ENCODE measurements at places on chromosomes 12 and 14. TPM values are rescaled to one million over a fixed set of nuclear protein-coding genes. Genes with fewer than 3 reads are reported as not detected.
A peak's percentile ranks its signal among the peaks of the same experiment; 100 is the strongest.

Gene CD4
- total RNA-seq = 9.1 TPM

Gene FGF23
- total RNA-seq = not detected

Gene CLEC4A
- total RNA-seq = 0.32 TPM

Gene CCDC198
- total RNA-seq = 17.1 TPM

Gene FSCB
- total RNA-seq = not detected

Gene HEATR5A
- 8.0 TPM for total RNA-seq

Gene ABHD4
- 7.6 TPM for total RNA-seq

Gene AGAP2
- 0.79 TPM for total RNA-seq

Gene SLC35F4
- not detected for total RNA-seq

Gene KRT6C
- total RNA-seq = not detected

DNA sequence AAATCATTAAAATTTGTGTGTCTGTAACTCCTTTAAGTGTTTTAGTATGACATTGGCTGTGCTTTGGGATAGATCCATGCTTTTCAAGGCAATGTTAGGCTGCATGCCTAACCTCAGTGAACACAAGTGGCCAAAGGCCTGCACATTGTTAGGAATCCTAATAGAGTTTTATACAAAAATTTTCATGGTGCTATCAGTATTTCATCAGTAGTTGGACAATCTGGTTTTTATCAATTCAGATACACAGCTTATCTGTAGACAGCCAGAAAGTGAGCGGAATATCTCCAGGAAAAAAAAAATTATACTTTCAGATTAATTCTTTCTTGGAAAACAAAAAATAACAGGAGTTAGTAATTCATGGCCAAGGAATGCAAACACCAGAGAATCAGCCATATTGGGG, 324.0 kb upstream of the PDE3A start:
- H3K27ac ChIP-seq = no peak overlapping the region
- no peaks in the 10 kb centered on the region for H3K4me1 ChIP-seq
- DNase-seq = no peak
- peaks cover 1% of the 10 kb centered on the region for H3K27me3 ChIP-seq
- H3K36me3 ChIP-seq = no peaks in the 10 kb centered on the region
- no peak overlapping the region for H3K4me3 ChIP-seq

GRCh38 chr12:29030006-29030405, 119.1 kb upstream of the FAR2 start:
- no peaks in the 10 kb centered on the region for H3K36me3 ChIP-seq
- no peak for DNase-seq
- peaks cover 3% of the 10 kb centered on the region for H3K27me3 ChIP-seq

DNA sequence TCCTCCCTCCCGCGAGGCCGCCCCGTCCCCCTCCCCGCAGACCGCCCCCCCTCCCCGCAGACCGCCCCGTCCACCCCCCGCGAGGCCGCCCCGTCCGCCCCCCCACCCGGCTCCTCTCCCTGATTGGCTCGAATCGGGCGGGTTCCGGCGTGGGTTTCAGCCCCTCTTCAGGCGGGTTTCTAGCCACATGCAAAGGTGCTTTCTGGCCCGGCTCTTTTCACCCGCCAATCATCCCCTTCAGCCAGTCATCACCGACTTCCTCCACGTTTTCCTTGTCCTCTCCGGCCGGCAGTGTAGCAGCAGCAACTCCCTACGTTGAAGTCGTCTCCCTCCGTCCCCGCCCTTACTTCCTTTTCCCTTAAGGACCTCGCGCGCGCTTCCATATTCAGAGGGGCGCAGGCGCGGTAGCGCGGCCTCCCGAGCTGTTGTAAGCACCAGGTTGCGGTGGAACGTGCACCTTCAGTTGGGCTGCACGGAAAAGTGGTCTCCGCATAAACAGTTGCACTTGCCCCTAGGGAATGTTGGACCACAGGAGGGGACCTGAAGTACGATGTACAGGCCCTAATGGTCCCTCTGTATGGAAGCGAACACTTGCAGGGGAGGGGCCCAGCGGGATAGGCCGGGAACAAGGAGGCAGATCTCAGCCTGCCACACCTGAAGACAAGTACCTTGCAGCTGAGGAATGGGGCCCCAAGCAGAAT, 44.6 kb upstream of the ESR2 start:
- peak overlapping the region; percentile 63 for H3K4me3 ChIP-seq
- H3K27me3 ChIP-seq = no peaks in the 10 kb centered on the region
- DNase-seq = peak; percentile 91
- H3K4me1 ChIP-seq = peaks cover 4% of the 10 kb centered on the region
- H3K27ac ChIP-seq = peak overlapping the region; percentile 94

- H3K4me1 ChIP-seq = peaks cover 17% of the 10 kb centered on the region
- DNase-seq = no peak
- H3K27me3 ChIP-seq = no peaks in the 10 kb centered on the region
These were observed 11.2 kb downstream of the BCAT1 start for GRCh38 chr12:24937553-24938244.

- H3K27me3 ChIP-seq = no peaks in the 10 kb centered on the region
- H3K4me1 ChIP-seq = no peaks in the 10 kb centered on the region
- no peak for DNase-seq
- H3K27ac ChIP-seq = no peak overlapping the region
These were observed 31.2 kb downstream of the CCDC59 start for GRCh38 chr12:82326905-82327503.

- no peaks in the 10 kb centered on the region for H3K4me1 ChIP-seq
- H3K36me3 ChIP-seq = no peaks in the 10 kb centered on the region
- H3K27me3 ChIP-seq = peaks cover 9% of the 10 kb centered on the region
- H3K4me3 ChIP-seq = no peak overlapping the region
These were observed 135.4 kb upstream of the RPH3A start for GRCh38 chr12:112656141-112656540.

GRCh38 chr12:67137256-67137655, 131.9 kb upstream of the CAND1 start:
- H3K4me3 ChIP-seq = no peak overlapping the region
- H3K36me3 ChIP-seq = no peaks in the 10 kb centered on the region
- H3K27me3 ChIP-seq = no peaks in the 10 kb centered on the region
- no peaks in the 10 kb centered on the region for H3K4me1 ChIP-seq
- H3K27ac ChIP-seq = no peak overlapping the region
- no peak for DNase-seq

DNA sequence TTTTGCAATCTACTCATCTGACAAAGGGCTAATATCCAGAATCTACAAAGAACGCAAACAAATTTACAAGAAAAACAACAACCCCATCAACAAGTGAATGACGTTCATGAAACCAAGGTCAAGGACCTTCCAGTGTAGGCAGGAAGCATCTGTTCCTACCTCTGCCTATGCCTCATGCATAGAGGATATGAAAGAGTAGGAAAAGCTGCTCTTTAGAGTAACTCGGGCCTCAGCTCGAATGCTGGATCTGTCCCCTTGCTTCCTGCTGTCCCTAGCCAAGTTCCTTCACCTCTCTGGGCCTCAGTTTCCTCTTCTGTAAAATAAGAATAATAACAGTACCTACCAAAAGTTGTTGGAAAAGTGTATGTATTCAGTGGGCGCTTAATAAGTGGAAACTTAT, 65.0 kb downstream of the FOXN4 start:
- no peak overlapping the region for H3K27ac ChIP-seq
- H3K27me3 ChIP-seq = no peaks in the 10 kb centered on the region
- no peaks in the 10 kb centered on the region for H3K4me1 ChIP-seq
- no peak for DNase-seq
- peaks cover 42% of the 10 kb centered on the region for H3K36me3 ChIP-seq
- no peak overlapping the region for H3K4me3 ChIP-seq

- no peak overlapping the region for H3K27ac ChIP-seq
- no peaks in the 10 kb centered on the region for H3K4me1 ChIP-seq
- H3K27me3 ChIP-seq = no peaks in the 10 kb centered on the region
These were observed 12.3 kb downstream of the CLEC2B start for GRCh38 chr12:9856894-9857293.

DNA sequence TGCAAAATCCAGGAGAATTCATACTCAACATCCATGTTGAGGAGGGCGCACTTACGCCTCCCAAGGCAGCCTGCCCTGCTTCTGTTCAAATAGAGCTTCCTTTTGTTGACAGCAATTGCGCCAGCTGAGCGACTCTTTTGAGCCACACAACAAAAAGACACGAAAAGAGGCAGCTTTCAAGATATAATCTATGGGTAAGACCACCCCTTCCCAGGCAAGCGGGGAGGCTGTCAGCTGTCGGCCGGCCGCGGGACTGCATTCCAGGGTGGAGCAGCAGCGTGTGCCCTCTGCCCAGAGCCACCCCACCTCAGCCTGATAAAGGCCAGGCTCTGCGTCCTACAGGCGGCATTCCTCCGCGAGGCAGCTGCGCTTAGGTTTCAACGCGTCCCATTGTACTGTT, 15.8 kb upstream of the STAB2 start:
- no peak for DNase-seq
- H3K4me1 ChIP-seq = no peaks in the 10 kb centered on the region
- H3K27ac ChIP-seq = no peak overlapping the region
- H3K4me3 ChIP-seq = peak overlapping the region; percentile 17
- no peaks in the 10 kb centered on the region for H3K36me3 ChIP-seq

DNA sequence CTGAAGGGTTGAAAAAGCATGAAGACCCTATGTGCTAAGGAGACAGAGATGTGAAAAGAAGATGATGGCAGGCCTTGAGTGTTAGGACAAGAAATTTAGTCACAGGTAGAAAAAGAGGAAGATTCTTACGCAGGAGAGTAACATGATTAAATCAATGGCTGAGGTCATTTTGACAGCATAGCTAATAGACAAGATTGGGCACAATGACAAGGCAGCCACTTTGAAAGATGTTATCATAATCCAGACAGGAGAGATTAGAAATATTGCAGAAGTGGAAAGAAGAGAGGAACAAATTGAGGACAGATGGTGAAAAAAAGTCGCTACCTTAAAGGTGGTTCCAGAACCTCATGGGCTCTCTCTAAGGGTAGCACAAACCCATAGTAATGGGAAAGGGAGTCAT, 228.8 kb upstream of the DDHD1 start:
- no peaks in the 10 kb centered on the region for H3K36me3 ChIP-seq
- no peak overlapping the region for H3K27ac ChIP-seq
- DNase-seq = no peak
- H3K27me3 ChIP-seq = no peaks in the 10 kb centered on the region

DNA sequence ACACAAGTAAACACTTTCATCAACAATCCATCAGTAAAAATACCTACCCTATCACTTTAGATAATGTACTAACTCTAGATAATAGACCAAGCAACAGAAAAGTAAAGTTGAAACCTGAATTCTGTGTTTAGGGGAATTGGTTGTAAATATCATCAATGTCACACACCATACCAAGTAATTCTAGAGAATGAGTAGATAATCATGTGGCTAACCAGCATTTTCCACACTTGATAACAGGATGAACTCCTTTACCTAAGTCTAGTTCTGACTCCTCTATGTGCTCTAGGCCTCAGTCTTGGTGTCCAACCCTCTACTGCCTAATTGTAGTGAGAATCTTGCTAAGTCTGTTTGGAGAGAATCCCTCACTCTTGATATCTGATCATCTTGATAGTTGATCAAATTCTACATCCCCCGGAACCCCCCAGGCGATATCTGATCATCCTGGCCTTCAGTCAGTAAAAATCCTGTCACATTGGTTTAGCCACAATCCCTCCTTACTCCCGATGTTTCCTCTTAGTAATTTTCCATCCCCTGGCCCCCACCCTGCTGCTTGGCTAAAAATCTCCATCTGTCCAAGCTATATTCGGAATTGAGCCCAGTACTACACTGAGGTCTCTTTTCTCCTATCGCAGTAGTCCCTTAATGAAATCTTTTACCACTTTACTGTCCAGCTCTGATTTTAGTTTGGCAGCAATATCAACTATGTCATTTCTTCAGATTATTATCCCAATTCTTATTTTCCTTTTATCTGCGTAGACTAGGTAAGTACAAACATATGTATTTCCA, 3.4 kb upstream of the SLCO1A2 start:
- no peak overlapping the region for H3K27ac ChIP-seq
- H3K4me1 ChIP-seq = no peaks in the 10 kb centered on the region
- no peak overlapping the region for H3K4me3 ChIP-seq
- H3K27me3 ChIP-seq = no peaks in the 10 kb centered on the region

- no peaks in the 10 kb centered on the region for H3K4me1 ChIP-seq
- no peak for DNase-seq
- H3K36me3 ChIP-seq = no peaks in the 10 kb centered on the region
- no peak overlapping the region for H3K27ac ChIP-seq
- H3K27me3 ChIP-seq = no peaks in the 10 kb centered on the region
These were observed 96.0 kb downstream of the SRGAP1 start for GRCh38 chr12:63940310-63941005.

GRCh38 chr14:90621201-90621600, 195.0 kb downstream of the TTC7B start:
- no peaks in the 10 kb centered on the region for H3K4me1 ChIP-seq
- H3K36me3 ChIP-seq = no peaks in the 10 kb centered on the region
- no peaks in the 10 kb centered on the region for H3K27me3 ChIP-seq
- H3K4me3 ChIP-seq = no peak overlapping the region
- H3K27ac ChIP-seq = no peak overlapping the region

GRCh38 chr14:35406506-35407305, 2.2 kb upstream of the NFKBIA start:
- H3K4me3 ChIP-seq = no peak overlapping the region
- H3K4me1 ChIP-seq = peaks cover 11% of the 10 kb centered on the region
- DNase-seq = no peak
- H3K27me3 ChIP-seq = no peaks in the 10 kb centered on the region

GRCh38 chr14:27056586-27056985, 458.8 kb upstream of the NOVA1 start:
- no peaks in the 10 kb centered on the region for H3K27me3 ChIP-seq
- H3K27ac ChIP-seq = no peak overlapping the region
- no peaks in the 10 kb centered on the region for H3K36me3 ChIP-seq
- no peak overlapping the region for H3K4me3 ChIP-seq
- DNase-seq = no peak

GRCh38 chr12:122402264-122402663, 20.2 kb downstream of the CLIP1 start:
- no peaks in the 10 kb centered on the region for H3K36me3 ChIP-seq
- no peak overlapping the region for H3K27ac ChIP-seq
- no peak overlapping the region for H3K4me3 ChIP-seq

- no peaks in the 10 kb centered on the region for H3K36me3 ChIP-seq
- no peak for DNase-seq
- H3K4me1 ChIP-seq = no peaks in the 10 kb centered on the region
These were observed 200.4 kb upstream of the FAR2 start for GRCh38 chr12:28948685-28949084.

DNA sequence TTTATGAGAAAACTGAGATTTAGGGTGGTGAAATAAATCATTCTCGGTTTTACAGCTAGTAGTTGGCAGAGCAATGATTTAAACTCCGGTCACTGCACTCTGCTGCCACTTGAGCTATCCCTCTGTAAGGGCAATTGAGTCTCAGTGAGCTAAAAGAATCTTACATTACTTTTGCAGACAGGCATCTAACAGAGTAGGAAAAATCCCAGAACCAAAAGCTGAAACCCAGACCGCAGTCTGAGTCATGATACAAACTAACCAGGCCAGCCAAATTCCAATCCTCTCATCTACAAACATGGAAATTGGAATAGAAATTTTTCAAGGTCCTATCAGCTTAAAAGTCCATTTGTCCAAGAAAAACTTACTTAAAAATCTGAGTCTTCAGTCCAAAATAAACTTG, 73.7 kb downstream of the ANKS1B start:
- H3K27me3 ChIP-seq = no peaks in the 10 kb centered on the region
- no peak overlapping the region for H3K27ac ChIP-seq
- H3K4me3 ChIP-seq = no peak overlapping the region
- no peaks in the 10 kb centered on the region for H3K36me3 ChIP-seq
